ENCODE measurements at places on chromosomes 7 and 10.
A peak's percentile ranks its signal among the peaks of the same experiment; 100 is the strongest.

DNA sequence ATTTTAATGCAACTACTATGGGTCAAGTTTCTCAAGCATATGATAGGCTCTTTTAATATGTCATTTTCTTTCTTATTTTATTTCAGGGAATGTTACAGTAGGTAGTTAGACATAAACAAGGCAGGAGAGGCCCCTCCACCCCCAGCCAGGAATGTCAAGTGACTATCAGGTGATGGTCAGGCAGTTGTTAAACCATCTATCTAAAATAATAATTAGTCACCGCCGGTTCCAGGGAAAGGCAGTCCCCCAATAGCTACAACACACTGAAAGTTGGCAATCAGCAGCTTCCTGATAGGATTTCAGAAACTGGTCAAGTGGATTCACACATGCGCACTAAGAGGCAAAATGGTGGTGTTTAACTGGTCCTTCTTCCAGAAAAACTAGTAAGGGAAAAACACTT is 9.3 kb downstream of the OLAH start:
- no peak for DNase-seq

DNA sequence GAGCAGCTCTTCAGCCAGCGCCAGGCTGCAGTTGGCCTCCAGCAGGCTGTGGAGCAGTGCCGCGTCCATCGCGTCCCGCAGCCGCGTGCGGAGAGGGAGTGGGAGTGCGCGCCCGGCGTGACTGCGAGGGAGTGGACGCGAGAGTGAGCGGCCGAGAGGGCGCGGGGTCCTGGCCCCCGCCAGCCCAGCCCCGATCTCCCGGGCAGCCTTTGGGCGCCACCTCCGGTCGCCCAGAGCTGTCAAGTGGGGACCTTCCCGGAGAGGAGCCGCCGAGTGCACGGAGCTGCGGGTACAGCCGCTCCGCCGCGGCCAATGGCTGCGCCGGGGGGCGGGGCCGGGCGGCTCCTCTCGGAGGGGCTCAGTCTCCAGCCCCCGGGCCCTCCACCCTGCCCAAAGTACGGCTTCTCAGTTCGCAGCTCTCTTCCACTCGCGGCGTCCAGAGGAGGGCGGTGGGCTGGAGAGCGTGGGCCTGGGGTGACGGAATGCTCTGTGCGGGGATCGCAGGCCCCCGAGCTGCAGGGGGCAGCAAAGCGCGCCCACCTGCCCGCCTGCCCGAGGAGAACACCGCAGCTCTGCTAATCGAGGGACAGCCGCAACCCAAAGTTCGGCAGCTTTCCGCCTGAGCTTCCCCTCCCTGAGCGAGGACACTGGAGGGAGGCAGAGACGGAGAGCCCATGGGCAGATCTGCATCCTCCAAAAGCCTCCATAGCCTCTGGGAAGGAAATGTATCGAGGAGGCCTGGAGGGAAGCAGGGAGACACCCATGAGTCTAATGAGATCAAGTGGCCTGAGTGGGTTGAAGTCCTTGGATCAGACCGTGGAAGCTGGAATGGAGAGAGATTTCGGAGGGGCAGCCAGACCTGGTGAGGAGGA is at the start of gene CRHR2:
Gene CRHR2, minus strand, starts transcription at position 245 of the 872 bp plus-strand sequence. Its CDS starts 176 bp downstream, at position 69.
- no peak for DNase-seq

- peak; percentile 71 for DNase-seq
Measured at GRCh38 chr7:128409596-128410450, at the start of gene IMPDH1. IMPDH1 (minus strand) TSS chr7:128409982; CDS start chr7:128409901, 81 bp downstream.

DNA sequence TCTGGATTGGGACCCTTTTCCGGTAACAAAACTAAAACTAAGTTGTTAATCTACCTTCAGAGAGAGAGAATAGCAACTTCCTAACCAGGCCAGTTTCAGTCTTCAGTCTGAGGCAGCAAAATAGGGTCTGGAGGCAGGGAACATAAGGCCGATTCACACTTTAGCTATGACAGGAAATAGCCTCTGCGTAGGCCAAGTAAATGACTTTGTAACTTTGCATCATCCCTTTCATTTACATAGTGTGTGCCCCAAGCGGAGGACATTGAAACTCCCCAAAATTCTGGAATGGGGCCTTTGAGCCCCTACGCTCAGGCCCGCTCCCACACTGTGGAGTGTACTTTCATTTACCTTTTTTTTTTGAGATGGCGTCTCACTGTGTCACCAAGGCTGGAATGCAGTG is 1.7 kb upstream of the UPP1 start:
- no peak for DNase-seq

- DNase-seq, result no peak
Measured at GRCh38 chr10:51658000-51658399, 41.4 kb downstream of the CSTF2T start.

DNA sequence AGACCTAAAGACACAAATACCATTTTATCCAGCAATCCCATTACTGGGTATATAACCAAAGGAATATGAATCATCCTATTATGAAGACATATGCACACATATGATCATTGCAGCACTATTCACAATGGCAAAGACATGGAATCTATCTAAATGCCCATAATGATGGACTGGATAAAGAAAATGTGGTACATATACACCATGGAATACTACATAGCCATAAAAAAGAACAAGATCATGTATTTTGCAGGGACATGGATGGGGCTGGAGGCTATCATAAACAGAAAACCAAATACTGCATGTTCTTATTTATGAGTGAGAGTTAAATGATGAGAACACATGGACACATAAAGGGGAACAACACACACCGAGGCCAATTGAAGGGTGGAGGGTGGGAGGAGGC is 3.8 kb downstream of the MACC1 start:
- no peak for DNase-seq

DNA sequence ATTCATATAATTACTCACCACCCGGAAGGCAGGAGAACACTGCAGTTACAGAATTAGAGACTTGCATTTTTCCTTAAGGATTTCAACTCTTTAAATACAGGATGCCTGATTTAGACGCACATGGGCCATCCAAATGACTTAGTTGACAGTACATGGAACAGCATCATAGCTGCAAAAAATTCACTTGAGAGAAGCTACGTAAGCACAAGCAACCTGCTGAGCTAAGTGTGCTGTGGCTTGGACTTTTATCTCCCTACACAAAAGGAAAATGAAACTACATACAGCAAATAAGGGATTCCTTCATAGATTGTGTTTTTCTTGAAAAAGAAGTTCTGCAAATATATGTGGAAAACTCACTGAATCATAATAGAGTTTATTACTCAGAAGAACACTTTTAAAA is 152.6 kb downstream of the POU6F2 start:
- DNase-seq, result no peak

DNA sequence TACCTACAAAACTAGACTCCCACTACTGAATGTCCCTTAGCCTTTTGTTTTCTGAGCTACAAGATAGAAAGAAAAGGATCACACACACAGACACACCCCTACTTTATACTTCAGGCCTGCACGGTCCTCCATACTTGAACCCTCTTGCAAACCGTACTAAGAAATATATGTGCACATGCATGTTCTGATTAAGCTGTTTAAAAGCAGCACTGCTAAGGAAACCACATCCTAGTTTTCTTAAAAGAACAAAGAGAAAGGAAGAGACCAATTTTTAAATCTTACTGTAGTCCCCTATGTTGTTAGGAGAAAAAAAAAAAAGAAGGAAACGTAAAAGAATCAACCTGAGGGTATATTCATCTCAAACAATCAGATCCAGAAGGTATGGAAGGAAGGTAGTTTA is 501.2 kb downstream of the PARD3 start:
- no peak for DNase-seq

DNA sequence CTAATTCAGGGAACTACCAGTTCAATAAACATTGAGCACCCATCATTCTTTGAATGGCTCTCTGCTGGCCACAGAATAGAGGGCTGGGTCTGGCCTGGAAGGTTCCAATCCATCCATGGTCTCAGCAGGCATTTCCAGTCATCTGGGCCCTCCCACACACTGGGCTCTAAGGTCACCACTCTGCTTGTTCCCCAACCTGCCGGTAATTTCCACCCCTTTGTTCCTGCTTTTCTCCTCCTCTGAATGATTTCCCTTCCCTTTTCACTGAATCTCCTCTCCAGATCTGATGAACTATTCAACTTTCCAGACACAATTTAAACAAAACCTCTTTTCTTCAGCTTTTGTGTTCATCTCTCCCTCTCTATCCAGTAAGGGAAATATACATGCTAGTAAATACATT is 2.6 kb downstream of the BZW2 start:
- DNase-seq, result no peak

GRCh38 chr10:92734301-92734700 is 44.5 kb downstream of the HHEX start:
- DNase-seq, result peak; percentile 22

- no peak for DNase-seq
Measured at GRCh38 chr10:74027702-74028101, 29.8 kb downstream of the VCL start.

DNA sequence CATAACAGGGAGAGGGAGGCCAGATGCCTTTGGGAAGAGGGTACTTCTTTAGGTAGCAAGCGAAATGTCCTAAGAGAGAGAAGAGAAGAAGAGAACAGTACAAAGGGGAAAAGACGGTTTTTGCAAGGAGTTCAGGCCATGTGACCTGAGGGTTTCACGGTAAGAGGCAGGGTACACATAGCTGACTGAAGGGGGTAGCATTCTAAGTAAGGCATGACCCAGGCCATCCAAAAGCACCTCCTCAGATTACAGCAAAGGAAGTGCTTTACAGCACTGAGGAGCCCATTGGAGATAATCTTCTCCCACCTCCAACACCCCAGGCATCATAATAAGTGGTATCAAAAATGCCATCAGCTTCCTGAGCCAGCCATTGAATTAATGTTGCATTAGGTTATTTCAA is 258.2 kb upstream of the NPY start:
- DNase-seq, result no peak

DNA sequence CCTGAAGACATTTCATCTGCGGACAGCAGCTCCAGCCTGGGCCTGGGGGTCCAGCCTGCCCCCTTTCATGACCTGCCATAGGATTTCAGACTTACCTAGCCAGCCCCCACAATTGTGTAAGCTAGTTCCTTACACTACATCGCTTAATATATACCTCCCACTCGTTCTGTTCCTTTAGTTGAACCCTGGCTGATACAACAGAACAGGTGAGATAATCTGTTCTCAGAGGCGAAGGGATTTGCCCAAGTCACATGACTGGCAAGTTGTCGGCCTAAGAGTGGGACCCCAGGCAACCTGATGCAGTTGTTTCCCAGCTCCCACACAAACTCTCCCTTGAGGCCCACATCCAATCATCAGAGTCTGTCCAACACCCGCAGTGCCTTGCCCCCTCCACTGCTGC is 168.2 kb downstream of the SH3PXD2A start:
- DNase-seq, result no peak

- no peak for DNase-seq
Measured at GRCh38 chr10:78028438-78029268, 662 bp downstream of the POLR3A start.

GRCh38 chr7:101869901-101870290 is 52.5 kb downstream of the CUX1 start:
- no peak for DNase-seq

- DNase-seq, result no peak
Measured at GRCh38 chr7:4204513-4205165, 477.5 kb upstream of the FOXK1 start.

GRCh38 chr7:130268463-130269317 is 2.0 kb downstream of the CPA2 start:
- DNase-seq, result no peak

DNA sequence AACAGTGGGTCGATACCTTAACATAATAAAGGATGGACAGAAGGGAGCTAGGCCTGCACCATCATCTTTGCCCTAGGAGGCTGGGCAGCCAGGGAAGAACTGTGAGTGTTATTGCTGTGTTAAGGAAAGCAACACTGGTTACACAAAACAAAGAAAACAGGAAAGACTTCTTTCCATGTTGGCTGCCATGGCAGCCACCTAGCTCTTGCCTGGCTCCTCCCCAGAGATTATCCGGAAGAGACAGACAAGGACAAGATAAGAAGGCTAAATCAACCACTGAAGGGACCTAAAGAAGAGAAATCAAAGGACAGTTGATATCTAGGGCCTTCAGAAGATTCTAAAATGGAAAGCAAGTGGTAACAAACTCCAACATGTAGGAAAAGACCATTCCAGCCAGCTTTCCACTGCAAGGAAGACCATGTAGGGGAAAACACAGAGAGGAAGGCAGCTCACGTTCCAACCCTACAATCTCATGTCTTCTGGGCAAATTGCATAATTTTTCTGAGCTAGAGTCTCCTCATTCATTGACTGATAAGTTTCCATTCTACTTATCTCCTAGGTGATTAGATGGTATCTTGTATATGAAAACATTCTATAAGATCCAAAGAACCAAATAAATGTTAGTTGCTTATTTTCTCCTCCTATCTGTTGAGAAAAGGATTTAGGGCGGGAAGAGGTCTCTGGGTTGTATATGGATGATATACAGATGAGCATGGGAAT is 51.2 kb downstream of the SP8 start:
- DNase-seq, result no peak

DNA sequence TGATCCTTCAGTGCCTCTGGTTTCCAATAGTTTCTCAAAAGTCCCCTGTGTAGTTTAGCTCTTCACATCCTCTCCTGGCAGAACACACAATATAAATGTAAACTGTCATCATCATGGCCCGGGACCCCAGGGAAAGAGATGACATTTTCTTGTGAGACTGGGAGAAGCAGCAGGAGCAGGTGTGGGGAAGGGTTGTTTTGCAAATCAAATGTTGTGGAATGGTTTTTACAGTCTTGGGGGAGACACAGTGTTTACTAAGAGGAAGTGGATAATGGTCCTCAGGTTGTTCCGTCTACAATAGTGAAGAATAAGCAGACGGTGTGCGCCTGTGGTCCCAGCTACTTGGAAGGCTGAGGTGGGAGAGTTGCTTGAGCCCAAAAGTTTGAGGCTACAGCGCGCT is 159.1 kb downstream of the SEC23IP start:
- DNase-seq, result no peak

GRCh38 chr10:61825001-61825400 is 76.5 kb upstream of the ARID5B start:
- DNase-seq, result no peak

DNA sequence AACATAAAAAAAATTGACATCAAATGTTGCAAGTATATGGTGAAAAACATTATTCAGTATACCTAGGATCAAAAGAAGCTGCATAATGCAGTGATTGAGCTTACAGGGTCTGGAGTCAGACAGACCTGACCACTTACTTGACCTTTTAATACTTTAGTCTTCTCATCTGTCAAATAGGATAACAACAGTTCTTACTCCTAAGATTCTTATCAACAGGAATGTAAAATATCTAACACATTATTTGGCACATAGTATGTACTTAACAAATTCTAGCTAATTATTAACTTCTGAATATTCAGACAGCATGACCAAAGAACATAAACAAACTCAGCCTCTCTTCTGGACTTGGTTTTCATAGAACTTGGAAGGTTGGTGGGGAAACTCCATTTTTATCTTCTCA is 45.6 kb upstream of the PIP4K2A start:
- no peak for DNase-seq

GRCh38 chr10:95214793-95215192 is 20.8 kb downstream of the ACSM6 start:
- no peak for DNase-seq

- no peak for DNase-seq
Measured at GRCh38 chr7:36750451-36750850, 26.2 kb upstream of the AOAH start.

- peak; percentile 75 for DNase-seq
Measured at GRCh38 chr10:73774637-73775036, 7.2 kb upstream of the CHCHD1 start.

GRCh38 chr7:40598915-40599314 is 464.1 kb downstream of the SUGCT start:
- no peak for DNase-seq
